ENCODE measurements at places on chromosomes 1 and 21. TPM values are rescaled to one million over a fixed set of nuclear protein-coding genes. Genes with fewer than 3 reads are reported as not detected.

Gene SPRR2G
- not detected for total RNA-seq

Gene AGMAT
- 4.6 TPM for total RNA-seq

Gene LINGO4
- total RNA-seq, result 0.06 TPM

Gene LCE1F
- not detected for total RNA-seq

Gene OR2M7
- total RNA-seq, result not detected

Gene PRPF38B
- 114 TPM for total RNA-seq

Gene CLDN17
- total RNA-seq, result not detected

Gene KCND3
- total RNA-seq, result 0.05 TPM

Gene CLCNKB
- total RNA-seq, result not detected

Gene HES3
- not detected for total RNA-seq

Gene LY9
- 124 TPM for total RNA-seq

Gene GNG4
- not detected for total RNA-seq

Gene DEDD
- 35.5 TPM for total RNA-seq

Gene U2AF1
- total RNA-seq, result 13.6 TPM

Gene PLD5
- total RNA-seq, result not detected
